Caudate nucleus (tissue), 63 donors: ENCODE measurements at places on chromosomes 5 and 9.

DNA sequence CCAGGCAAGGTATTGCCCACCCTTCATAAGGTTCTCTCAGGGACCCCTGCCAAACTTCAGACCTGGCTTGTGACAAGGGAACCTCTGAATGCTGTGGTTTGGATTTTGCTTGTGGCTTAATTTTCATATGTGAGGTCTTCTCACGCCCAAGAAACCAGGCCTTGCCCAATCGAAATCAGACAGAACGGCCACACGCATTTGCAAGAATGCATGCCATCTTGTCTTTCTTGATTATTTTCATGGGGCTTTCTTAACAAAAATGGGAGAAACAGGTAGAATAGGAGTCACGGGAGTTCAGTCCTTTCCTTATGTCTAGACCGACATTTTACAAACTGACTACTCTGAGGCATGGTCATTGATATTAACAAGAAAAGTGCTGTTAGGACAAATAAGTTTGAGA, 170.2 kb upstream of the PAPPA start:
- DNase-seq = no peak

DNA sequence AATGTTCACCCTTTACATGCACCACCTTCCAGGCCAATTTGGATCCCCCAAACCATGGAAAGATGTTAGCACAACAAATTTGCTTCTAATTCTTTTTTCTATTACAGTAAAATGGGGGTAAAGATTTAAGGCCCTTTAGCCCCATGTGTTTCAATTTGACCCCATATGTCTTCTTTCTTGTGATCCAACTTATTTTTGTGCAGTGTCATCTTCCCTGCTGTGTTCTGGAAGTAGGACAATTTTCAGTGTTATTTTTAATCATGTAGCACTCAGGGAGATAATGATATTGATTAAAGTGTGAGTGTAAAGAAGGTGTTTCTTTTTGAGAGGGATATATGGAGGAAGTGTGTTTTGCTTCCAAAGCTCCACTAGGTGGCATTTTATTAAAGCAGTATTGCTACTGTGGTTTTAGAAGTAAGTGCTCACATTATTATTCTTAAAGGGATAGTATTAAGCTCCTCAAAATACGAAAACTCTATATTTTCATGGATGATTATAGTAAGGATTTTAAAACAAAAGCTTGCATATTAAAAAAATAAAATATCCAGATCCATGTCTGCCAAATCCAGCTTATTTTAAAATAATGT, 118.7 kb upstream of the ATP10B start:
- no peak for DNase-seq

DNA sequence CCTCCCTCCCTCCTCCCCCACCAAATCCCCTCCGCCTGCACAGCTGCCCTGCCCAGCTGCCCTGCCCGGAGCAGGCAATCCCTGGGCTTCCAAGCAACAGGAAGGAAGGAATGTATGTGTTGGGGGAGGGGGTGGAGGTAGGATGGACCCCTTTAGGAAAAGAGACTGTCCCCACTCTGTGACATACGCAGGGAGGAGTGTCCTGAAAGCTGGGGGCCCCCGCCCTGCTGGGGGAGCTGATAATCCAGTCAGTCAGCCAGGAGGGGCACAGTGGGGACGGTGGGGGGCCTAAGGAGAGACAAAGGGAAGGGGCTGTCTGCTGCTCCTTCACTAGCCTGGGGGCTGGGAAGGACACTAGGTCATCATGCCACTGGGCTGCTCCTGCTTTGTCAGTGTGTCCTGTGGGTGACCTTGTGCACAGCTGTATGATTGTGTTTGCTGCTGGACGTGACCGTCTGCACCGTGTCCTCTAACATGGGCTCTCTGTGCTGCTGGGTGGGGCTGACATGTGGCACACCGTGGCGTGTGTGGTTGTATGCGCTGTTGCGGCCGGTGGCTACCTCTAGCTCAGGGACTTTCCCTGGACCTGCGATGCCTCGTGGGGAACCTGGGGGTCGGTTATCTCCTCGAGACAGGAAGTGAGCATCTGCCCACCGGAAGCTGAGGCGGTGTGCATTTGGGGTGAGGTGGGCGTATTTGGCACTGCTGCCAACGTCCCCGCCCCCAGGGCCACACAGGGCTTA, 3.0 kb downstream of the N4BP3 start:
- DNase-seq = no peak

- no peak for DNase-seq
Measured at GRCh38 chr9:91045041-91045440, 243.4 kb downstream of the SYK start.

- no peak for DNase-seq
Measured at GRCh38 chr5:40106847-40107246, 572.9 kb upstream of the PTGER4 start.
